8988T (cell line): ENCODE measurements at places on chromosomes 1 and 21.

DNA sequence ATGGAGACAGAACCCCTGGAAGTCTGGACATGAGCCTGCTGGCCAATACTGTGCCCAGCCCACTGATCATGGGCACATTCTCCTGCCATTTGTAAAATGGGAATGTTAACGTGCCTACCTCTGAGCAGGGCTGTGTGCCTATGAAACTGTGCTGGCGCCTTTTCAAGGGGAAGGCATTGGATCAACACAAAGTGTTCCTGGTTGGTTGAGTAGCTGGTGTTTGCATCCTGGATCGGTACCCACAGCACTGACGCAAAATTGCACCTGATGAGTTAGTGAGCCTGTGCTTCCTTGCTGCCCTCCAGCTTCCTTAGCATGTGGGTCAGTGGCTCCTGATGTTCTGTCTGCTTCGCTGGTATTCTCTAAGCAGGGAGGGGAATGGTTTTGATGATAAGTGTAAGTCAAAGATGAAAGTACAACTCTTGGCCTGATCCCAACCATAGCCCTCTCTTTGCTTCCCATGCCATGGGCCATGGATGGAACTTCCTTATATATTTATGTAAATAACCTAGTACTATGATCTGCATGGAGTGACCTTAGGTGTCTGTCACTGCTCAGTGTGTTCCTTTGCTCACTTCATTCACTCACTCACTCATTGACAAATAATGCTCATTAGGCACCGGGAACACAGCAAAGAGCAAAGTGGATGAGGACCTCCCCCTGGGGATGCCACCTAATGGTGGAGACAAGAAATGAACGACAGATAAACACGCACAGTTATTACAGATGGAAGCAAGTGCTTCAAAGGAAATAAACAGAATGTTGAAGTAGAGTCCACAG is 22.7 kb downstream of the MAB21L3 start:
- DNase-seq = no peak

DNA sequence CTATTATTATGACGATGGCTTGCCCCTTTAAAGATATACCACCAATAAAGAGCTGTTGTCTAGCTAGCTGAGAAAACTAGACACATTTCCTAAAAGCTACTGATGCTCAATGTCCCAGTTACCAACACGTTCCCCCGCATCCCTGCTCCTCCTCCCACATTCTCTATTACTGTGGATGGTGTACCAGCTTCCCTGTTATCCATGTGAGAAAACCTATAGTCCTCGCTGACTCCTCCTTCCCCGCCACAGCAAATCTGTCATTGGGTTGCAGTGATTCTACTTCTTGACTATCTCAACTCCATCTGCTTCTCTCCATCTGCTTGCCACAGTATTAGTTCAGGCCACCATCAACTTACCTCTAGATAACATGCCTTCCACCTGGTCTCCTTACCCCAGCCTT is 337.5 kb downstream of the KCNH1 start:
- DNase-seq = no peak

- DNase-seq = no peak
Measured at GRCh38 chr1:30783256-30783915, 25.8 kb upstream of the LAPTM5 start.

- DNase-seq = no peak
Measured at GRCh38 chr1:61428146-61428545, 296.8 kb downstream of the TM2D1 start.

- DNase-seq = no peak
Measured at GRCh38 chr1:30130099-30130498, 593.3 kb downstream of the MATN1 start.

- DNase-seq = no peak
Measured at GRCh38 chr1:3241673-3242407, 172.8 kb downstream of the PRDM16 start.

DNA sequence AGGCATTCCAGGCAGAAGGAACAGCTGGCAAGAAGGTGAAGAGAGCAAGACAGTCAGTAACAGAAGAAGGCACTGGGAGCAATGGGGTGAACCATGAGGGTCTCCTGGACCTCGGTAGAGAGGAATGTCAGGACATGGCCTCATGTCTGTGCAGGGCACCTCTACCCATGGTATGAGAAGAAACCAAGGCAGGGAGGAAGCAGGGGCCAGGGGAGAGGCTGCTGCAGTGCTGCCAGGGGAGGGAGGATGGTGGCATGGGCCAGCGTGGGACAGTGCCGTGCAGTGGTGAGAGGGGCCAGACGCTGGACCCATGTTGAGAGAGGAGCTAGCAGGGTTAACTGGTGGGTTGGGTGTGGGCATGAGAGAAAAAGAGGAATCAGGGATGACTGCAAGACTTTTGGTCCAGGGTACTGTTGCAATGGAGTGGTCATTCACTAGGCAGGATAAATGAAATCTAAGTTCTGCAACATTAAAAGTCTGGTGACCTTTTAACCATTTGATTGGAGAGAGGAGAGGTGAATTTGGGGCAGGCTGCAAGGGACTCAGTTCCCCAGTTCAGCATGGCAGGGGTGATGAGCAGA is 577.6 kb downstream of the MATN1 start:
- DNase-seq = no peak

DNA sequence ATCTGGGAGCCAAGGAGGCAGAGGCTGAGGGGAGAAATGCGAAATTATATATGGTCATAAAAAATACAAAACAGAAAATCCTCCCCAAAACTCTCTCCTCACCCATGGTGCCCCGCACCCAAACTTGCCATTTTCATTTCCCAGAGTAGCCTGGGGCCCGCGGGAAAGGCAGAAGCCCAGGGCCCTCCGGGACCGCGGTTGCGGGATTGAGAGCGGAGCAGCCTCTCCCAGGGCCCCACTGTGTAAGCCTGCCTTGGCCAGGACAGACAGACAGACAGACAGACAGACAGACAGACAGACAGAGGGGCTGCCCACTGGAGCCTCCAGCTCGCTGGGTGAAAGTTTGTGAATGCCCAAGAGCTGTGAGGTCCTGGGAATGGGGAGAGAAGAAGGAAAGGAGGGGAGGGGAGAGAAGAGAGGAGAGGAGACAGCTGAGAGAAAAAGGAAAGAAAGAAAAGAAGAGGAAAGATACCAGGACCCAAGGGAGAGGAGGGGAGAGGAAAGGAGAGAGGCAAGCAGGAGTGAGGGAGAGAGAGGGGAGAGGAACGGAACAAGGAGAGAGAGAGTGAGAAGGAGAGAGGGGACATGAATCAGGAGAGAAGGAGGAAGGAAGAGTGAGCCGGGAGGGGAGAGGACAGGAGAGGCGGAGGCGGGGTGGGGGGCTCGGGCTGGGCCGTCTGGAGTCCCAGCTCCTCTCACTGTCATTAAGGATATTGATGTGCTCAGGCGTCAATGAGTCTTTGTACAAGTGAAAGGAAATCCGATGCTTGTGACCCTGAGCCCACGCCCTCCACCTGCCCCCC is 69.3 kb upstream of the CASZ1 start:
- no peak for DNase-seq

DNA sequence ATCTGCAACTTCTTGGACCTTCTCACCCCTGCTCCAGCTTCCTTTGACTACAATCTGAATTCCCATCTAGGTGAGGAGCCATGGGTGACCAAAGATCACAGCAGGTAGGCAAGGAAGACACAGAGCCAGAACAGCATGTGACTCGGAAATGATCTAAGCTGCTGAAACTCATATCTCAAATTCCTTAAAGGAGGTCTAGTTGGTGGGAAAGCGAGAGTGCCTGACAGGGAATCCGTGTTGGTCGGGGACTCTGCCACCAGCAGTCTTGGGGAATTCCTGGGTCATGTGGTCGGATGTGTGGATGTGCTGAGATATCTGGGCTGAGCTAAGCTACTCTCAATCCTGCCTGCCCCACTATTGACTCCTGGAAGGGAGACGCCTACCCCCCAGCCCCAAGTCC is 3.2 kb upstream of the NUAK2 start:
- DNase-seq = no peak

DNA sequence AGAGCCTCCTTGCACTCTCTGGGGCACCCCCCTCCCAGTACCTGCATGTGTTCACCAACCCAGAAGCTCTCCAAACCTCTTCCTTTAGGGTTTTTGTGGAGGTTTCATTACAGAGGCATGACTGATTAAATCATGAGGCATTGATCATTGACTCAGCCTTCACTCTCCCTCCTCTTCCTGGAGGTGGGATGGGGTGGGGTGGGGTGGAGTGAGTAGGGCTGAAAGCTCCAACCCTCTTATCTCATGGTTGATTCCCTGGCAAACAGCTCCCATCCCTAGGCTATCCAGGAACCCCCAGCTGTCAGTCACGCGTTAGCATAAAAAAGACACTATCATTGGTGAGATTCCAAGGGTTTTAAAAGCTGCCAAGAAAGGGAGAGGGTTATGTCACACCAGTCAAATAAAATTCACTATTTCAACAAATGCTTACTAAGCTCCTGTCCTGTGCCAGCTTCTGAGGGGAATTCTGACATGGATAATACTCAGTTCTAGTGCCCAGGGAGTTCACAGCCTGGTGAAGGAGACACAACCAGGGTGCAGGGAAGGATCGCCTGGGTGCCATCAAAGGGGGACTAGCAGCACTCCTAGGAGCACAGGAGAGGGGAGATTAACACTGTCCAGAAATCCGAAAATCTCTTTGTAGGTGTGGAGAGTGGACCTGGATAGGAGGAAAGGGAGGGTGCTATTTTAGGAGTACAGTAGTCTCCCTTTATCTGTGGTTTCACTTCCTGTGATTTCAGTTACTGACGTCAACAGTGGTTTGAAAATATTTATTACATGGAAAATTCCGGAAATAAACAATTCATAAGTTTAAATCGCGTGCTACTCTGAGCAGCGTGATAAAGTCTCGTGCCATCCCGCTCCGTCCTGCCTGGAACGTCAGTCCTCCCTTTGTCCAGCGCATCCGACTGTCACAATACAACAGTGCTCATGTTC is 6.8 kb upstream of the IL24 start:
- DNase-seq = no peak

- no peak for DNase-seq
Measured at GRCh38 chr1:213507472-213508223, 456.6 kb downstream of the RPS6KC1 start.

GRCh38 chr21:28513428-28513827 is 479.2 kb downstream of the LTN1 start:
- DNase-seq = no peak

- DNase-seq = no peak
Measured at GRCh38 chr1:33390542-33390941, 40.4 kb downstream of the PHC2 start.

GRCh38 chr1:184624626-184625025 is 130.0 kb downstream of the EDEM3 start:
- DNase-seq = no peak

- DNase-seq = no peak
Measured at GRCh38 chr21:15034126-15034853, 30.5 kb downstream of the NRIP1 start.

DNA sequence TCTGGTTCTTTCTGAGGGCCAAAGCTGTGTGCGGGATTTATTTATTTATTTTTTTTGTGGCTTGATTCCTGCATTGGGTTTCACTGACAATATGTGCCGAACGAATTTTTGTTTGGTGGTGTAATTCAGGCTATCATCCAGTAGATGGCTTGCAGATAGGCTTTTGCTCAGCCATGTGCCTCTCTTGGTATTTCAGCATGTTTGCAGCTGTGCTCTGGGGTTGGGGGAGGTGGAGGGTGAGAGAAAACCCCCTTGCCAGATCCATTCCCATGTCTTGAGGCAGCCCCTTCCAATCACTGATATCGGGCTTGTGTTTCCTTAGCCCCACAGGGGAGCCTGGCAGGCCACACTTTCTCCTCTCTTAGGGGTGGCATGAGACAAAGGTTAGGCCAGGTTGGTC is 302.4 kb downstream of the PTGER3 start:
- no peak for DNase-seq

GRCh38 chr21:28357743-28358142 is 634.9 kb downstream of the LTN1 start:
- DNase-seq = no peak

GRCh38 chr1:67853704-67854103 is 20.4 kb upstream of the GNG12 start:
- DNase-seq = no peak

DNA sequence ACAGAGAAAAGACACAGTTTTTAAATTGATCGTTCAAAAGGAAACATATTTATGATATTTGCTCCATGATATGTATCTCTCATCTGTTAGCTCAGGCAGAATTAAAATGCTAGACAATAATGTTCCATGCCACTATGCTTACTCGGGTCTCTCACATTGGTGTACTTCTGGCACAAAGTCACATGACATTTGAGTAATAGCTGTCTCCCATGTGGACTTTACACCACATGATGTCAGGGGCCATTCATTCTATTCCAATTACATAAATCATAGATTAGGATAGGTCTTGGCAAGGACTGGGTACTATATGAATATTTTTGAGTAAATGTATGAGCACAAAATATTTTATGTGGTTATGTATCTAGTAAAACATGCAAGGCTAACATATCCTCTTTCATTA is 648.4 kb downstream of the PLA2G4A start:
- no peak for DNase-seq

DNA sequence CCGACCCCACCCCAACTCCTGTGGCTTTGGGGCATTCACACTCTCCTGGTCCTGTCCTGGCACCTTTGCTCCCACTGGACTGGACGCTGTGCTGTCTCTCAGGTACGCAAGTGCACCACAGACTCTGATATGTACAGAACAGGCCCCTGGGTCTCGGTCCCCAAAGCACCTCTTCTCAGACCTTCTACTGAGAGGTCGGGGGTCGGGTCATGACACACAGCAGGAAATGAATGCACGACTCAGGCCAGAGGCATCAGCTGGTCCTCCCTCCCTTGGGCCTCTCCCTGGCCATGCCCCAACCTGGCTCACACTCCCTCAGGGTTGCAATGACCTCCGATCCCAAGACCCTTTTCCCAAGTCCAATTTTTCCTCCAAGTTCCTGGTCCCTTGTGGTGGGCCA is 1.8 kb upstream of the KRTAP10-12 start:
- no peak for DNase-seq
